ENCODE measurements at places on chromosomes 2 and 18.

GRCh38 chr2:12642332-12642731 lies 74.4 kb upstream of the TRIB2 start:
- no peak for DNase-seq

DNA sequence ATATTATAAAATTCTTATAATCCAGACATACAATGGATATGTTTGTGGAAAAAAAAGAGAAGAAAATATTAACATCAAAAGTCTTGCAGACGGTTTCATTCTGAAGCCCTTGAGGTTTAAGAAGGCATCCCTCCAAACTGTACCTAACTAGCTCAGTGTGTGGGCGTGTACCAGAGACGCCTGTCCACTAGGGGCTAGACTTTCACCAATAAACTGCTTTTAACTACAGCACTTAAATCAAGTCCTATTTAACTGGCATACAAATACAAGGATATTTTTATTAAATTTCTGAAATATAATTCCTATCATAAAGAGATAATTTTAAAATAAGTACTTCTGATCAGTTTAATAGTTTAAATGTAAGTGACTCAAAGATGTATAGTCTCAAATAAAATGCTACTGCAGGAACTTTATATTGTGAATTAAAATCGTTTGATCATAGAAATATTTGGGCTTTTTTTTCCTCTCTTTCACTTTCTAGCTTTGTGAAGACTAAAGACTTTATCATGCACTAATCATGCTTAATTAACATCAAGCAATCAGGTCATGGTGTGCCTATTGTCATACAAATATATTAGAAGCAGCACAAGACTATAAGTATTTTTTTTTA lies 437.7 kb downstream of the SATB2 start:
- DNase-seq: no peak

GRCh38 chr2:45237850-45238542 lies 228.7 kb upstream of the SIX2 start:
- DNase-seq: no peak

DNA sequence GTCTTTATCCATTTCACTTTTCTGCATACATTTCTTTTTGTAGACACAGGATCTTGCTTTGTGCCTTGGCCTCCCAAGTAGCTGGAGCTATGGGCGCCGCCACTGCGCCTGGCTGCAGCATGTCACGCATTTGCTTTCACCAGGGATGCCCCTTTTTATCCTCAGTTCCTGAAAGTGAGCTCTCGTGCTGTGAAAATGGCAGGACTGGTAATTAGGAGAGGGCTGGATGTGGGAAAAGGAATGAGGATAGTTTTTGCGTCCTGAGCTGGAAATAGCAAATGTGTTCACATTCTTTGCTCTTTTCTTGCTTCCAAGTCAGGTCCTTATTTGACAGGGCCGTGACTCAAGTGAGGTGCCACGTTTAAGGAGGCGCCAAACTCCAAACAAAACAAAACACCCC lies 104.6 kb downstream of the LDLRAD4 start:
- DNase-seq: no peak

DNA sequence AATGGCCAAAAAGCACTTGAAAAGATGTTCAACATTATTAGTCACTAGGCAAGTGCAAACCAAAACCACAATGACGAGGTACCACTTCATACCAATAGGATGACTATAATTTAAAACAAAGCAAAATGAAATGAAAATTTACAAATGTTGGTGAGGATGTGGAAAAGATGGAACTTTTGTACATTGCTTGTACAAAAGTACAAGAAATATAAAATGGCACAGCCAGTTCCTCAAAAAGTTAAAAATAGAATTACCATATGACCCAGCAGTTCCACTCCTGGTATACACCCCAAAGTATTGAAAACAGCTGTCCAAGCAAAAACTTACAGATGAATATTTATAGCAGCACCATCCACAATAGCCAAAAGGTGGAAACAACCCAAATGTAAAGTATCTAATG lies 107.8 kb upstream of the XPO1 start:
- no peak for DNase-seq

- DNase-seq: no peak
Observed at GRCh38 chr2:107412981-107413380, 413.7 kb upstream of the RGPD4 start.

DNA sequence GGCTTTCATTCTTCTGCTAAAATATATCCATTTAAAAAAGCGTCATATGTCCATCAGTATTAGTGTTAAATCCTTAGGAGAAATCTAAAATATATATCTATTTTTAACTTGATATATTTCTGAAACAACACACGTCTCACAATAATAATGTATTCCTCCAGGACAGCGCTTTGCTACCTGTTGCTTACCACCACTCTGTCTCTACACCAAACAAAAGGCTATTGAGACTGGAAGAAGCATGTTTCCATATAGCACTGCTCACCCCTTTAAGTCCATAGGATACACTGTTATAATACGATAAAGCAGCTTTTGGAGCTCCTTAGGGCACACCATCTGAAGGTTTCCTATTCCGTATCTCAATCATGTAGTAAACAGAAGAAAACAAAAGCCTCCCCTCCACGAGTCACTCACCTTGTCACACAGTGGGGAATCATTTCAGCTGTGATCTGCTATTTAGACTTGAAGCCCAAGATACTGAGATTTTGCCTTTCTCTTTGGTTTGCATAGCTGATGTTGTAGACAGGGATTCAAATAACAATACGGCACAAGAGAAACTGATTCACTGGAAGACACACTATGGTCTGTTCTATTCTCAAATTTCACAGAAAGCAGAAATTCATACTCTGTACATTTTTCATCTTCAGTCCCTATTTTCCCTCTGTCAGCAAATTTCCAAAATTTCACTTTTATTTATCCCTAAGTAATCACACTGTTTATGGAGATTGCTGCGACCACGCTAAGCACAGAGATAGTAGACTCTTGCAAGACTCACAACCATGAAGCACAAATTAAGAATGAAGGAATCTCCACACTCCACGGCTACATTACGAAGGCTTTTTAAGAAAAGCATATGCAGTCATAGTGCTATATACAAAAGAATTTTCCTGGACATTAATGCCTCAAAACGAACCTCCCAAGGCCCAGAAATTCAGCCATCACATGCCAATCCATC lies 187.1 kb downstream of the TCF4 start:
- no peak for DNase-seq

- DNase-seq: no peak
Observed at GRCh38 chr2:1680222-1681016, 63.9 kb downstream of the PXDN start.

DNA sequence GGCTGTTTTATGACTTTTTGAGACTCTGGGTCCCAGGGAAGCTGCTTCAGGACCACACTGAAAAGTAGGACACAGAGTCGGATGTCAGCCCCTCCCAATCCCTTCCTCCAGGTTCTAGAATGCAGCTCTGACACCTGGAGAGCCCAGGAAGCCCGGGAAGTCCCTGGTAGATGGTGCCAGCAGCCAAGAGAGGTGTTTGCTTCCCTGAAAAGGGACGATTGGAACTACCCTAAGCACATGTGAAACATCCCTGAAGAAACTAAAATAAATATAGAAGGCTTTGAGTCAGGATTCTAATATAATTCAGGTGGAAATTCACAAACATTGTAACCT lies 163.2 kb upstream of the CYRIA start:
- DNase-seq: no peak

DNA sequence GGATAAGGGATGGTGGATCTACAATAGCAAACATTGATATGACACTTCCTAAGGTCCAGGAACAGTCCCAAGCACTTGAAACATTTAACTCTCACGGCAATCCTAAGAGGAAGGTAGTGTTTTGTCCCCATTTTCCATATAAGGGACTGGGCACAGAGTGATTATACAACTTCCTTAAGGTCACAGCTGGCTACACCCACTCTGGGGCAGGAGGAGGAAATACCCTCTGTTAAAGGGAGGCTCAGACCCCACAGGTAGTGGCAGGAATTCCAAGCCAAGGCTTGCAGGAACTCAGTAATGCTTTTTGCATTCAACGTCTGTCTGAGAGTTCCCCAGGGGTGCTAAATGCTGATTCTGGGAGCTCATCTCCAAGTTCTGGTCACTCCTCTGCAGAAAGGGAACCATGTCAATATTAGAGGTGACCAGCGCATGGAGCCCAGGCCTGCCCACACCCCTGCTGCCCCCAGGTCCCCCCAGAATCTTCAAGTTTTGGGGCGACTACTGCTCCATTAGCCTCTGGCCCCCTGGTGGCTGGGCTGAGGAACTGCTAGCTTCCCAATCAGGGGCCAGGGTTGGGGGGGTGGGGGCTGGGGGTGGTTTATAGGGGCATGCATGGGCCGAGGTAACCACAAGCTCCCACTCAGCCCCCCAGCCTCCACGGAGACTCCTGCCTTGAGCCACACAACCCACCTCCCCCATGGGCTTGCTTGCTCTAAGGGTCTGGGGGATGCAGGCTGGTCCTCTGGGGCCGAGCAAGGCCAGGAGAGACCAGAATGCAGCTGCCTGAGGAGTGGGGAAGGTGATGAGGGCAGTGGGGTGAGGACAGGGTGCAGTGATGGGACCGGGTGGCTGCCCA lies 11.1 kb downstream of the OBSL1 start:
- no peak for DNase-seq

- DNase-seq: no peak
Observed at GRCh38 chr18:11115276-11115675, 34.1 kb downstream of the PIEZO2 start.

DNA sequence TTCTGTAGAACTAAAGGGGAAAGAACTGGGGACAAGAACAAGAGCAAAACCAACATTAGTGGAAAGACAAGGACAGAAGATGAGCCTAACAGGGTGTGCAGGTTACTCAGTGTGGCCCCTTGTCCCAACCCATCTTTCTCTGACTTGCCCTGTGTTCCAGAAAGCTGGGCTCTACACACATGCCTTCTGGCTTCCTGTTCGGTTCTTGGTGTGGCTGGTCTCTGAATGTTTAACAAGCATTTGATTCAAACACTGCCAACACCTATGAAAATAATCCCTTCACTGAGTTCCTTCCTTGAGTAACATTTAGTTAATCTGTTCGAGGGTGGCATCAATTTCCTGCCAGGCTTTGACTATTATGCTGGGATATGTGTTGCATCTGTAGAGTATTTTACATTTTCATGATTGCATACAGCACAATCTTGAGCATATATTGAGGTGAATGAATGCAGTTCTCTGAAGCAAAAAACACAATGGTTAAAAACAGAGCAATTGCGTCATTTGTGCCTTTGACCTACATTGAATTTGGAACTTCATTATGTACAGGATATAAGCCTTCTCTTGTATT lies 83.3 kb downstream of the MBD2 start:
- DNase-seq: no peak

- DNase-seq: no peak
Observed at GRCh38 chr2:147714582-147714981, 130.2 kb upstream of the ACVR2A start.

- DNase-seq: no peak
Observed at GRCh38 chr2:239261356-239261755, 139.5 kb downstream of the HDAC4 start.

GRCh38 chr2:133871545-133872209 lies 303.4 kb upstream of the NCKAP5 start:
- no peak for DNase-seq

DNA sequence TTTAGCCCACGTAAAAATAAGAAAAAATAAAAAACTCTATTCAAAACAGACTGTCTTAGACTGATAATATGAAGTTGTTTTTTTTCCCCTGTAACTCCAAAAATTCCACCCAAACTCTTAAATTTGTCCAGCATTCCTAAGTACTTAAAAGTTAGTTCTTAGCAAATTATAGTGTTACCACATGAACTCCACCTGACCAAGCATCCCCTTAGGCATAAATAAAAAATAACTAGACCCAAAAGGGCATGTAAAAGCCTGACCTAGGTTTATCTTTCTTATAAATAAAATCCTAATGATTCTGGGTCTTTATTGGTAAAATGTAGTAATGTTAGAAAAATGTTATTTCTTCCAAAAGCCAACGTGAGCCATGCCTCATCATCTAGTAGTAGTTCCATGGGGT lies 54.3 kb downstream of the TTC21B start:
- DNase-seq: no peak

- no peak for DNase-seq
Observed at GRCh38 chr2:152336854-152337510, 2.0 kb downstream of the FMNL2 start.

DNA sequence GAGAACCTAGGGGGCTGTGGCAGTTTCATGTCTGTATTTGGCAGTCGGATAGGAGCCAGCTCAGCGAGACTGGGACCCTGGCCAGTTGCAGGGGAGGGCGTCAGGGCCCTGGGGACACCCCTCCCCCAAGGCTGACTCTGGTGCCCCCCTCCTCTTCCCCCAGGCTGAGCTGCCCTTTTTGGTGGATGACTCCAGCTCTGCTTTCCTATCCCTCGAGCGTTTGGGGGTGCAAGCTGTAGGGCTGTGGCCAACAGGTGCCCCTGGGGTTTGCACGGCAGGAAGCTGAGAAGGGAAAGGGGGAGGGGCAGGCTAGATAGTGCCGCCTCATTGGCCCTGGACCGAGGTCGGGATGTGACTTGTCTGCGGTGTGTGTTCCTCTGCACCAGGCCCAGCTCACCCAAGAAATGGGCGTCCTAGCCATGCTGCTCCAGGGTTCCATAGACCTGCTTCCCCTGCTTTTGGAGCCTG lies 26.4 kb downstream of the SPEG start:
- DNase-seq: no peak

- DNase-seq: no peak
Observed at GRCh38 chr2:195531754-195532153, 125.3 kb upstream of the SLC39A10 start.

DNA sequence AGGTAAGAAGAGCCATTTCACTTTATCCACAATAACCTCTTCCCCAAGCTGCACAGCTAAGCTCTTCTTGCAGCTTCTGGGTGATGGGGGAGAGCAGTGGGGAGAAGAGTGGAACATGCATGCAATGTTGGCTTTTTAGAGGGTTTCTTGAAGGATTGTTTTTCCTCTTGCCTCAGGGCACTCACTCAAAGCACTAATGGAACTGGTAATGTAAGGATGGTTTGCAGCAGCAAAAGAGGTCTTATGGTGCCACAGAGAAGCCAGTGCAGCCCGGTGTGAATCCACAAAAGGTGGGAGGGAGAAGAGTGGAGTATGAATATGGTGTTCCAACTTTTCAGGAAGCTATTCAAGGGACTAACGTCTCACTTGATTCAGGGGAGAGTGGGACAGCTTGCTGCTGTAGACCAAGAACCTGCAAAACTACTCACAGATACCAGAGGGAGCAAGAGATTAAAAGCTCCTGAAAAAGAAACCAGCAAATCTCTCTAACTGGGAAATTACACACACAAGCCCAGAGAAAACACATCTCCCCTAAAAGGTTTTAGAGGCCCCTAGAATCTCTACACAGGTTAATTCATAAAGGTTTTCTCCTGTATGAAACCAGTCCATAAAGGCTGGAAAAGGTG lies 116.4 kb downstream of the CHN1 start:
- DNase-seq: no peak

GRCh38 chr2:173424886-173425285 lies 70.2 kb downstream of the CDCA7 start:
- no peak for DNase-seq

Measured in stimulated activated naive B cell treated with anti-CD40 and anti-IgM and Interleukin-4, amounts not matched to agents 10 μg/mL and 1 μg/mL and 100 μg/mL, for 72 hours (primary cell).